ENCODE measurements at places on chromosomes 5 and 9. TPM values are rescaled to one million over a fixed set of nuclear protein-coding genes. Genes with fewer than 3 reads are reported as not detected.

GRCh38 chr5:72266862-72267261 is 53.2 kb downstream of the MRPS27 start:
- DNase-seq: no peak

The NR4A3 gene
- total RNA-seq: under 0.01 TPM

The PCDHB11 gene
- total RNA-seq: 0.13 TPM

DNA sequence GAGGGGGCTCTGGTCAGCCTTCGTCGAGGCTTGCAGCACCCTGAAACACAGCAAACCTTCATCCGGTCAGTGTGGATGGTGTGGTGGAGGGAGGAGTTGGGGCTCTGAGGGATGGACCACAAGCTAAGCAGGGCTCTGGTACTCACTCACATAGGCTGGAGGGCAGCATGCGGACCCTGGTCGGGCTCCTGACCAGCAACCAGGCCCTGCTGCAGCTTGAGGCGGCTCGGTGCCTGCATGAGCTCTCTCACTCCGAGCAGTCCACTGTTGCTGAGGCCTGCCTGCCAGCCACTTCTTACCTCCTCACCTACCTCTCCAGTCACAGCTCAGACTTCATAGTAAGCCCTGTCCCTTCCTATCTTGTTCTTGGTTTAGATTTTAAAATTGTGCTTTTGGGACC is 2.5 kb downstream of the TMCO6 start:
- DNase-seq: no peak

- DNase-seq: no peak
Observed at GRCh38 chr9:122320413-122320881, 50.4 kb upstream of the PTGS1 start.

The CDC25C gene
- 6.7 TPM for total RNA-seq

- DNase-seq: no peak
Observed at GRCh38 chr9:2403701-2404100, 217.9 kb upstream of the VLDLR start.

- DNase-seq: no peak
Observed at GRCh38 chr9:19663570-19663969, 125.3 kb downstream of the SLC24A2 start.

DNA sequence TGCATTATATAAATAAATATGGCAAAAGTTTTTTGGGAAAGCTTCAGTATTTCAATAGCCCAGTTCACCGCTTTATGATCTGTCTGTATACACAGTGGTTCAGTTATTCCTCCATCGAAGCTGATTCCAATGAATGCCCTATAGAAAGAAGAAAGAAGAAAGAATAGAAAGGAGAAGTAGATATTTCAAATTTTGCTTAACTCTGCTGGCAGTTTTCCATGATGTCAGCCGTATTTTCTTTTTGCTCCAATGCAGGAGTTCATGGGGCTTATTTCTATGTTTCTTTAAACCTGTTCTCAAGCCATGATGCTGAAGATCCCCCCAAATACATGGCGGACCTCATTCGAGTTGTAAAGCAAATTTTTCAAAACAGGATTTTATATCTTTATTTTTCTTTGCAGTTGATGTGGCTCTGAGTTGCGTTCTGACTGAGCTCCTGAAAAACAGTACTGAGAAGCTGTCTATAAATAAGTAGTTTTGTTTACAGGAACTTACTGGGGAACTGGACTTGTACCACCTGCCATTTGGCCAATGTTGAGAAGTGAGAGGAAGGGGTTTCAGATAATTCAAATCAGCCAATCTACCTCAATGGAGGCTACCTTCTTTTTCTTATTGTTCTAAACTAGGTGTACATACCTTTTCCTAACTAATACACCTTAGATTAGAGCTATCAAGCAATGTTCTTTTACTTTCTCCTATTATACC is 418.5 kb upstream of the MEF2C start:
- no peak for DNase-seq

The LCN10 gene
- total RNA-seq: 0.13 TPM

GRCh38 chr5:177307544-177308363 is 3.9 kb downstream of the MXD3 start:
- no peak for DNase-seq

- peak; percentile 8 for DNase-seq
Observed at GRCh38 chr9:127021664-127022363, 100.6 kb downstream of the ANGPTL2 start.

DNA sequence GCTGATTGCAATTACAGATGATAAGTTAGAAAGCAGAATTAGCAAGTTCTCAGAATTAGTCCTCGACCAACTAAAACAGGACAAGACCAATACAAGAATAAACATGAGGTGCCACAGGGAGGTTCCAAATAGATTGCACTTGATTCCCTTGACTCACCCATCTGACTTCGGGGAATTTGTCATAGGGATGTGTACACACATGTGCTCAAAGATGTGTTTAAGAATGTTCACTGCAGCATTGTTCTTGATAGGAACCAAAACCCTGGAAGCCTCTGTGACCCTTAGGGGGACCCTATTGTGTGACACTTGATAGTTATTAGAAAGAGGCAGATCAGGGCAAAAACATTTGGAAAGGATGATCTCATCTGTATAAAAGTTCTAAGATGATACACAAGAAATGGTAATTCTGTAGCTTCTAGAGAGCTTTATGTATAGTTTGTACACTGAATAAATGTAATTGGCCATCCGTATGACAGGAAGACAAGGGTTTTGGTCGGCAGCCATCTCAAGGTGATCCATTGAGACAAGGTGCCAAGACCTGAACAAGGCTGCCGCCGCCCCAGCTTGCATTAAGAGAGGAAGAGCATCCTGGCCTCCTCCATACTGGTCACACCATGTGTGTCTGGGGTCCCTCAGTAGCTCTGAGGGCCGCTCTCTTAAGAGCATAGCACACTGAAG is 48.2 kb upstream of the GARNL3 start:
- DNase-seq: no peak

GRCh38 chr5:178117923-178118701 is 4.8 kb downstream of the N4BP3 start:
- DNase-seq: peak; percentile 89

All from dermis microvascular lymphatic vessel endothelial cell (primary cell).